Aorta (tissue), 5 donors: ENCODE measurements at places on chromosomes 7 and 10. TPM values are rescaled to one million over a fixed set of nuclear protein-coding genes. Genes with fewer than 3 reads are reported as not detected.

The NEURL1 gene
- 0.18 TPM for total RNA-seq

The HOXA5 gene
- 8.0 TPM for total RNA-seq

The EN2 gene
- not detected for total RNA-seq

The LBX1 gene
- not detected for total RNA-seq

The POR gene
- 87.4 TPM for total RNA-seq

The GIMAP4 gene
- total RNA-seq = 75.3 TPM

The AQP1 gene
- total RNA-seq = 1,062 TPM

The CDC14C gene
- not detected for total RNA-seq

The CPA2 gene
- total RNA-seq = 1.0 TPM

The LYZL1 gene
- total RNA-seq = not detected

The H2BK1 gene
- not detected for total RNA-seq

The CAV2 gene
- 86.7 TPM for total RNA-seq

The PRLHR gene
- total RNA-seq = not detected

The ARHGAP19 gene
- 9.4 TPM for total RNA-seq

The FHIP2A gene
- total RNA-seq = 48.4 TPM

The CYP2C19 gene
- total RNA-seq = not detected

The C10orf71 gene
- total RNA-seq = 0.13 TPM

The LIPF gene
- not detected for total RNA-seq

The PLXNA4 gene
- total RNA-seq = 22.7 TPM

The NEUROG3 gene
- not detected for total RNA-seq

The WNT8B gene
- not detected for total RNA-seq

The MRPS17 gene
- 8.6 TPM for total RNA-seq

The ASB10 gene
- total RNA-seq = not detected

The CCL26 gene
- not detected for total RNA-seq

The CRHR2 gene
- total RNA-seq = 1.5 TPM

The CLDN3 gene
- total RNA-seq = not detected

The RAPGEF5 gene
- total RNA-seq = 68.1 TPM

The ARHGEF35 gene
- total RNA-seq = 9.8 TPM

The SGCE gene
- total RNA-seq = 84.7 TPM

The SFTPA1 gene
- total RNA-seq = 1.7 TPM

The LEP gene
- total RNA-seq = 0.97 TPM

The TAS2R41 gene
- 0.69 TPM for total RNA-seq

The EPO gene
- total RNA-seq = not detected

The POLR2J2 gene
- total RNA-seq = 10.0 TPM

The GALNT11 gene
- total RNA-seq = 25.3 TPM

The PDE1C gene
- 7.1 TPM for total RNA-seq

The LIPK gene
- not detected for total RNA-seq

The ERVW-1 gene
- not detected for total RNA-seq

The MEOX2 gene
- total RNA-seq = 35.9 TPM

The PRKCQ gene
- total RNA-seq = 0.45 TPM

The NODAL gene
- total RNA-seq = not detected

The ADAM22 gene
- total RNA-seq = 6.0 TPM

The DNAJB12 gene
- total RNA-seq = 34.7 TPM

The STAG3 gene
- total RNA-seq = 1.5 TPM

The LLCFC1 gene
- not detected for total RNA-seq
